ENCODE measurements at places on chromosomes 1 and 21.

- DNase-seq: no peak
Observed at GRCh38 chr1:197577580-197577979, 197.7 kb downstream of the DENND1B start.

GRCh38 chr21:27425172-27425571 is 458.3 kb upstream of the ADAMTS5 start:
- no peak for DNase-seq

- DNase-seq: no peak
Observed at GRCh38 chr1:29789910-29790247, 553.6 kb downstream of the PTPRU start.

DNA sequence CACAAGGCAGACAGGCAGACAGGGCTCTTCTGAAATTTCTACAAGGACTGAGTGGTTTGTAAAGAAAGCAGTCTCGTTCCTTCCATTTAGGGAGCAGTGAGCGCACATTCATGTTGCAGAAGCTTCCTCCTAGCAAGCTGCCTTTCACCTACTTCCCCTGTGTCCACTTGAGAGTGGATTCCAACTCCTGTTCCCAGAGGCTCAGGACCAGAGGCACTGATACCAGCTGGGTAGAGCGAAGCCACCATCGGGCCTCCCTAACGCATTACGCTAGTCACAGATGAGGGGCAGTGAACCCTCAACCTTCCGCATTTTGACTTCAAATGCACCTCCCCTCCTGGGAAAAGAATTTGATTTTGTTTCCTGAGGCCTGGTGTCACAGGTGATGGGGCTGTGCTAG is 215.8 kb downstream of the SIPA1L2 start:
- DNase-seq: no peak

DNA sequence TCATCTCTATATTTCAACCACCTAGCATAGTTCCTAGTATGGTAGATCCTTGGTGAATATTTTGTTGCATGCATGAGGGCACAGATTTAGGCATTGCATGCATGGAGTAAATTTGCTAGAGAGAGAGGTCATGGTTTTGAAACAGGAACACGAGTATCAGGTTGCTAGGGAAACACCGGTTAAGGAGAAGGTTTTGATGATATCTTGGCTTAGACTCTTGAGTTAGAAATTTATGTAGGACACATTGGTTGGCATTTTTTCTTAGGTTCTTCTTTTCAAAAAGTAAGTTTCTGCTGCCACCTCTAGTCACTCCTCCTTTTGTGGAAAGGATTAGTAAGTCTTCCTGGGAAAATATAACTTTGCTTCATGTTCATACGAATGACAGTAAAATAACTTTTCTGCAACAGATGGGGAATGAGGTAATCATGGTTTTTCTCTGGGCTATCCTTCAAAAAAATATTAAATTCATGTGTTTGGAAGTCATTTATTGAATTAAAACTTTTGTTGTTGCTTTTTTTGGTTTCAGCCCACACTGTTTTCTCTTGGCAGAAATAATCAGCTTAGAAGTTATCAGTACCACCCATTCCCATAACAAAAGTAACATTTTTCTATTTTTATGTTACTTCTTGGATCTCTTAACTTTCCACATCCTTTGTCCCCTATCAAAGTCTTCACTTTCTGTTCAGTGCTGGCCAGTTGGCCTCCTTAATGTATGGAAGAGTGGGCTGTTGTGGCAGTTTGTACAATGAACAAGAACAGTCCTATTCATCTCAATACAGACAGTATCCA is 97.3 kb downstream of the PLA2G4A start:
- no peak for DNase-seq

DNA sequence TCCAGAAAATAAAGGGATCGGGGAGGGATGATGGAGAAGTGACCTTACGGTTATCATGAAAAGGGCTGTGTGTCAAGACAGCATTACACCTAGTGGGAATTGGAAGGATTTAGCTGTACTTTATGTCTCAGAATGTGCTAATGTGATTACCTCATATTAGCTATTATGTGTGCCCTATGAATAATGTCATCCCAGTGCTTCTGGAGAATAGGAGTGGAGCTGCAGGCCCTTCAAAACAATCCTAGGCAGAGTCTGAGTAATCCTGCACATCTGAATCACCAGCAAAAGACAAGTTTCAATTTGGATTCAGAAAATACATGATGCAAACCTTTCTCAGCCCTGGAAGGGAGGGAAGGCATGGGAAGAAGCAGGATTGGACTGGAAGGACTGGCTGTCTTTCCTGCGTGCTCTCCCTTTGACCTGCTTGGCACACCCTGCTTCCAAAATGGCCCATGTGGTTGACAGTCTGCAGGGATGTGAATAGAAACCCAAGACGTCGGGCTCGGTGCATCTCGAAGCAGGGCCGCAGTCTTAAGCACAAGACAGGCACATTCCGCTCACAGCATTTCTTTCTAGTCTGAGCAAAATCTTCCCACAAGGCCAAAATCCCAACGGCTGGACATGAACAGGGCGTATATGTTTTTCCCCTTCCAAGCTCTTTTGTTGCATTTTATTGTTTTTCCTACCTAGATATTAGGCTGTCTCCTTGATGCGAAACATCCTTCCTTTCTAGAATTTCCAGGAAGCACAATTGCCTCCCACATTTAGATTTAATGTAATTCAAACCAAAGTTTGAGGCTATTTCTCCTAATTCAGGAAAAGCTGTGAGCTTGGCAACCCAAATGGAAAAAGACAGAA is 54.3 kb upstream of the TARBP1 start:
- DNase-seq: peak; percentile 31

DNA sequence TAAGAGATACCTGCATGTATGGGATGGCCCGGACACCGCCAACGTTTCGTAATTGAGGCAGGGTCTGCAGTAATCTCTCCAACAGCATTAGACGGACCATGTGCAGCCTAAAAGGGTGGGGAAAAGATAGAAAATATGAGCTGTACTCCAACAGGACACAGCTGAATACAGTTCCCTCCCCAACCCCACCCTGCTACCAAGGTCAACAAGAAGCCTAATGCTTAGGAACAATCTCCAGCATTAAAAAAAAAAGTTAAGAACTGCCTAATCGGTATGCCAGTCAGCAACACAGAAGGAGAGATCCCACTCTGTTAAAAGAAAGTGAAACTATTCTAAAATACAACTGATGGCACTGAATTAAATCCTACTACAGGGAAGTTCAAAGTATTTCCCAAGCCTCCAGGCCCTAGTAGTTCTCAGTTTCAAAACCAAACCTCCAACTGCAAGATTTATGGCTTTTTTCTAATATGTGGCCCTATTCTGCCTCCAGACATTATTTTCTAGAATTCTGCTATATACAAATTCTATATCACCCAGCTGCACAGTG is 81.0 kb downstream of the UBR4 start:
- no peak for DNase-seq

DNA sequence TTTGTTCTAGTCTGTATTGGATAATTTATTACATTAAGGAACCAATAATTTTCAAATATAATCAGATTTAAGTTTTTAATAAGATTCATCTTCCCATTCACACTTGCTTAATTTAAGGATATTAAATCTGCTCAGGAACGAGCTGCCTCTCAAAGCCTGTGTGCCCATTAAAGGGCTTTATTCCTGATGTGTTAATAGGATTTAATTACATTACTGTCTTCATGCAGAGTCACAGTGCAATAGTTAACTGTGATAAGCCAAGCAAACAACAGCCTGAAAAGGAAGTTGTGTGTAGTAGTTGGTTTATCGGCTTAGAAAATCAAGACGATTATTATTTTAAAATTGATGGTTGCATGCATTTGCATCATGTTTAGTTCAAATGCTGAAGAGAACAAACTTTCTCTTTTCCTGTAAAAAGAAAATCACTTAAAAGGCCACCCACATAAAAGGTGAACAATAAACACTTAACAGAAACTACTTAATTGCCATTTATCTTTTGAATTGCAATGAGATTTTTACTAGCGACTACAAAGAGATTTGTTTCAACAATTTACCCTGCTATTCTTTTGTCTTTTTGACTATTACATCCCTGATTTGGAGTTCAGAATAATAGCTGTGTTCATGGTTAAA is 174.6 kb downstream of the RWDD3 start:
- DNase-seq: no peak

DNA sequence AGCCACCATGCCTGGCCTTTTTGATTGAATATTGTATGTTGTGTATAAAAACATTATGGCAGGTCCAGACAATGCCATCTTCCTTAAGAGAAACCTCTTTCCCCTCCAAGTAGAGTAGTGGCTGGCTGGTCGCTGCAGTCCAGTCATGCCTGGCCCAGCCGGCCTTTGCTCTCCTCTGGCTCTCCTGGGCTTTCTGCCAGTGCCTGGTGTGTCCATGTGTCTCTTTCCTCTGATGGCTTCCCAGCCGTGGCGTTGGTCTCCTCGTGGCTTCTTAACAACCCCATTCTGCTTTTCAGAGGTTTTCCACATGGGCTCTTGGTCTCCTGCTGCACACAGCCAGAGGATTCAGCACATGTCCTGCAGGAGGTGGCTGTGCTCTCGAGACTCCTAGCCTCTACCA is 58.7 kb downstream of the DIP2A start:
- no peak for DNase-seq

GRCh38 chr1:47529520-47530098 is 91.8 kb downstream of the FOXD2 start:
- no peak for DNase-seq
